ENCODE measurements at places on chromosomes 5 and 9.

DNA sequence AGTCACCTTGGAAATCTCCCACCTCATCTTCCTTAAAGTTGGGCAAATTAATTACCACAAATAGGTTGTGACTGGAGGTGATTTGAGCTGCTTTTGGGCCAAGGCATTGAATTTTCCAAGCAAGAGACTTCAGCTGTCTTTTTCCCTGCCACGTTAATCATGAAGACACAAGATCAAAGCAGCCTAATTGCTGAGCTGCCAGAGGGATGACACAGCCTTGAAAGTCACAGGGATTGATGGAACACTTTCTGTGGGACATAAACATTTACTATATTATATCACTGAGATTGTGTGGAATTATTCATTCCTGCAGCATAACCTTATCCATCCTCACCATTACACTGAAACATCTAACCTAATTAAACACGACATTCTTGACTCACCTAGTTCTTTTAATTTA, 172.2 kb downstream of the FAM170A start:
- no peak for DNase-seq

- DNase-seq: peak; percentile 27
Measured at GRCh38 chr9:98118640-98119601, at the start of gene TRIM14. Gene TRIM14, minus strand, starts transcription at chr9:98119222. Its CDS starts 34 bp downstream, at chr9:98119188.

- DNase-seq: peak; percentile 71
Measured at GRCh38 chr5:177607452-177608192, 7.7 kb downstream of the B4GALT7 start.

DNA sequence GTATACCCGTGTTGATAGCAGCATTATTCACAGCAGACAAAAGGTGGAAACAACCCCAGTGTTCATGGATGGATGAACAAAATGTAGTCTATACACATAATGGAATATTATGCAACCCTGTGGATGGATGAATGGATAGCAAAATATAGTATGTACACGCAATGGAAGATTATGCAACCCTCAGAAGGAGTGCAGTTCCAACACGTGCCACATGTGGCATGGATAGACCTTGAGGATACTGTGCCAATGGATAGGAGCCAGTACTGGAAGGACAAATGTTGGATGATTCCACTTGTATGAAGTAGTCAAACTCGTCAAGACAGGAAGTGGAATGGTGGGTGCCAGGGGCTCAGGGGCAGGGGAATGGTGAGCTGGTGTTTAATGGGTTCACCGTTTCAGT, 44.9 kb downstream of the PLEKHG4B start:
- peak; percentile 35 for DNase-seq

DNA sequence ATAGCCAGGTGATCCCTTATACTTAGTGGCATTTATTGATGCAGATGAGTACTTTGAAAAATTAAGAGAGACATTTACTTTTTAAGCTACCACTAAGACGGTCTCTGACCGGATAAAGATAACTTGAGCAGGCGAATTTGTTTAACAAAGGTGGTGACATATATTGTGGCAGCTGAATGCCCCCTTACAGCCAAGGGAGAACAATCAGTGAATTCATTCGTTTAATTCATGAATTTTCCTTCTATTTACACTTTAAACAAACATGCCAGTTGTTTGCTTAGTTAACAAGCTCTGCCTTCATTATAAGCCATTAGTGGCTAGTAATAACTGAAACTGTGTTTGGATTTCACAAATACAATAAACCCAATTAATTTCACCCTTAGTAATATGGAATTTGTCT, 187.1 kb downstream of the AOPEP start:
- peak; percentile 73 for DNase-seq

GRCh38 chr9:105114964-105115728, 129.3 kb upstream of the SLC44A1 start:
- no peak for DNase-seq

- DNase-seq: no peak
Measured at GRCh38 chr5:36948650-36949049, 72.1 kb downstream of the NIPBL start.

- DNase-seq: no peak
Measured at GRCh38 chr9:127424676-127424999, 456 bp downstream of the ZNF79 start.

DNA sequence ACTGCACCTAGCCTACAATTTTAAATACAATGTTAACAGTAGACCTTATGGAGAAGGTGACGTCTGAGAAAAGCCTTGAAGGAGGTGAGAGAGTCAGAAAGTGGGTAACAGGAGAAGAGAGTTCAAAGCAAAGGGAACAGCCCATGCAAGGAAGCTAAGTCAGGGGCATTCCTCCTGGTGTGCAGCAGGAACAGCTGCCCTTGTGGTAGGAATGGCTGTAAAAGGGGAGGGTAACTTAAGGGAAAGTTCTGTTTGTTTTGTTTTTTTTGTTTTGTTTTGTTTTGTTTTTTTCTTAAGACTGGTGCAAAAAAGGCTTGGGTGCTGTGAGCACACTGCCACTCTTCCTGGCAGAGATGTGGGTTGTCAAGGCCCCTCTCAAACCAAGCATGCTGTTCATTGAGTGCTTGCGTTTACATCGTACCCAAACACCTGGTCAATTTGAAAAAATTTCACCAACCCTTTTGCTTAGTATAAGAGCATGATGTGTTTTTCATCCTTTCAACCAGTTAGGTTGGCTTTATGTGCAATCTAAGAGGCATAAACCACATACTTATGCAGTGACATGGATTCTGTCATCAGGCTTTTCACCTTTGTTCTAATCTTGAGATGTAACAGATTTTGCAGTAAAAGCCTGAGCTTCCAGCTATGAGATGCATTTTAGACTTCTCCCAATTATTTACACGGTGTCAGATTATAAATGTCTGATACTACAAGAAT, 279.7 kb downstream of the GLIS3 start:
- DNase-seq: no peak

DNA sequence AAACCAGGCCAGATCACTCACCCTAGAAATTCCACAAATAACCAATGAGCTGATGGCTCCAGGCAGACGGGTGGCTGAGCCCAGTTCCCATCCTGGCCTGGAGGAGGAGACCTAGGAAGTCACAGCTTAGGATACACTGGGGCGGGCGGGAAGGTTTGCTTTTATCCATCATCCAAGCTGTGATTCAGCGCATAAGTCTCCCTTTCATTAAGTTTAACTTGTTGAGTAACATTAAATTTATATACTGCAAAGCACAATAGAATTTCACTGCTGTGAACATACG, 55.7 kb downstream of the THBS4 start:
- DNase-seq: no peak

DNA sequence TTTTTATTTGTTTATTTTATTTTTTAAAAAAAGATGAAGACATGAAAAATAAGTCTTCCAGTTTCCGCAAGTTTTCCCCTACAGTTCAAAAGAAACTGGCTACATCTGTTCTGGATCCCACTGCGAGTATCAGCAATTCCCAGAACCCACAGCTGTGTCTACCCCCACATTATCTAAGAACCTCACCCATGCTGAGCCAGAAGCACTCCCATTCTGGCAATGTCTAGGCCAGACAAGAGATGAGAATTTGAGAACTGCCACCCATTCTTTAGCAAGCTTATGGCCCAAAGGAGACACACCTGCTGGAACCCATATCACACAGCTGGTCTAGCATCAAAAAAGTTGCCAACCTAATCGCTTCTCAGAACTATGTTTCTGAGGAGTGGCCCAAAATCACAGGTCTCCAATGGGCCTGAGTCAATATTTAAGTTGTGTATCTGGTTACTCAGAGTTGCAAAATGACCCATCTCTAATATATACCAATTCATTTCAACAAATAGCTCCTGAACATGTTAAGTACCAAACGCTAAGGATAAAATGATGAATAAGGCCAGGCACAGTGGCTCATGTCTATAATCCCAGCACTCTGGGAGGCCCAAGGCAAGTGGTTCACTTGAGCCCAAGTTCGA, 27.1 kb downstream of the MTMR12 start:
- DNase-seq: no peak

- DNase-seq: no peak
Measured at GRCh38 chr5:77241444-77241843, 31.0 kb downstream of the PDE8B start.

DNA sequence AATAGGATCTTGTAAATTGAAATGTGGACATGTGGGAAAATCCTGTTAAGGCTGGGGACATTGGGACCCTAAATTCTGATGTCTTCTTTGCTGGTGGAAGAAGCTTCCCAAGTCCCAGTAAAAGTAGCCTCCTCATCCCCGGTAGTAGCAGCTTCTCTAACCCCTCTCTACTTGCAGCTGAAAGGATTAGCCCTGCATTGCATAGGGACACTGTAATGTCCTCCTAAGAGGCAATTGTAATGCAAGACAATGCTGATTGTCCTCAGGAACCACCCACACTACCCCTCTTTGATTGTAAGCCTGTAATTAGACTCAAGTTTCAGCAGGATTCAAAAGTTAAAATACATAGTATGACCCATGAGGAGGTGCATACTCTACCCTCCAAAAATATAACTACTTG, 1938.4 kb upstream of the C9orf72 start:
- DNase-seq: no peak

DNA sequence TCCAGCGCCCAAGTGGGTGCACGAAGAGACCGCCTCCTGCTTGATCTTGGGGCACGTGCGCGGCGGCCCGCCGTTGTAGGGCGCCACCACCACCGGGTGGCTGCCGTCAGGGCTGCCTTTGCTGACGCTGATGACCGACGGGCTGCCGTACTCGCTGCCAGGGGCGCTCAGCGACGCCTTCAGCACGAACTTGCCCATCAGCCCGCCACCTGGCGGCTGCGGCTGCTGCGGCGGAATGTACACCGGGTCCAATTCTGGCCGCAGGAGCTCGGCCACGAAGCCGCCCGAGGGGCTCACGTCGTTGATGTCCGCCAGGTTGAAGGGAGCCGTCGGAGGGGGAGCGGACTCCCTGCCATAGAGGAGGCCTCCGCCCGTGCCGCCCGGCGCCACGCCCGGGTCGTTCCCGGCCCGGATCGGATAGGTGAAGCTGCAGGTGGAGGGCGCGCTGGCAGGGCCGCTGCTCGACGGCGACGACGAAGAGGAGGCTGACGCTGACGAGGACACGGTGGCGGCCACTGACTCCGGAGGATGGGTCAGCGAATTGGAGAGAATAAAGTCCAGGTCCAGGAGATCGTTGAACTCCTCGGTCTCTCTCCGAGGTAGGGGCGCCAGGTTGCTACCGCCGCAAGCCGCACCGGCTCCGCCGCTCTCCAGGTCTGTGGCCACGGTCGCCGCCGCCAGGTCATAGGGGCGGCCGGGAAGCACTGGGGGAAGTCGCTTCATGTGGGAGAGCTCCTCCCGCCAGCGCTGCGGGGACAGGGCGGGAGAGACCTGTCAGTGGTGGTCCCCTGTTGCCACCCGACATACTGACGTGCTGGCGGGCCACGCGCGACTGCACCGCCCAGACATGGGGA, 1.8 kb downstream of the KLF4 start:
- DNase-seq: no peak

GRCh38 chr5:13356226-13356625, 588.3 kb downstream of the DNAH5 start:
- no peak for DNase-seq

GRCh38 chr9:133124123-133124906, 3.3 kb upstream of the RALGDS start:
- no peak for DNase-seq

GRCh38 chr5:54470128-54470527, 14.6 kb downstream of the HSPB3 start:
- DNase-seq: no peak

- no peak for DNase-seq
Measured at GRCh38 chr5:62065050-62065449, 241.0 kb upstream of the KIF2A start.

DNA sequence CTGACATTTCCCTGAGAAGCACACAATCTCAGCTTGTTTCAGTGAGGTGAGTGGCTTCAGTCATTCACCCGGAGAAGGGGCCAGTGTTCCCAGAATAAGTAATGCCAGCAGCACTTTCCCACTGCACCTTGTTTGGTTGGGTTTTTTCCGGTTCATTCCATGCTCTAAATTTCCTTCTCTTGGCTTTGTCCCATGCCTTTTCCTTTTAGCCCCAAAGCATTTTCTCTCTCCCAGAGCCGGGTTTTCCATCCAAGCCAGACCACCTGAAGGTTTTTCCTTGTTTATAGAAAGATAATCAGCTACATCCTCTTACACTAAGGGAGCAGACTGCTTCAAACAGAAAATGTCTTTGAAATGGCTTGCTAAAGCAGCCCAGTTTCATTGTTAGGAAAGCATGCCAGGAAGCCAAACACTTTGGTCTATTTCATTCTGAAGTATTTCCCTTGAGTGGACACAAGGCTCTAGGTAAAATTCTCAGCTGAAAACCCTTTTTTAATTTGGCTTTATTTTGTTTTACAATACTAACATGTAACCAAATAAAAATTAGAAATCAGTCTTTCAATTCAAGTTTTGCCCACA, 501.6 kb downstream of the DTWD2 start:
- no peak for DNase-seq

DNA sequence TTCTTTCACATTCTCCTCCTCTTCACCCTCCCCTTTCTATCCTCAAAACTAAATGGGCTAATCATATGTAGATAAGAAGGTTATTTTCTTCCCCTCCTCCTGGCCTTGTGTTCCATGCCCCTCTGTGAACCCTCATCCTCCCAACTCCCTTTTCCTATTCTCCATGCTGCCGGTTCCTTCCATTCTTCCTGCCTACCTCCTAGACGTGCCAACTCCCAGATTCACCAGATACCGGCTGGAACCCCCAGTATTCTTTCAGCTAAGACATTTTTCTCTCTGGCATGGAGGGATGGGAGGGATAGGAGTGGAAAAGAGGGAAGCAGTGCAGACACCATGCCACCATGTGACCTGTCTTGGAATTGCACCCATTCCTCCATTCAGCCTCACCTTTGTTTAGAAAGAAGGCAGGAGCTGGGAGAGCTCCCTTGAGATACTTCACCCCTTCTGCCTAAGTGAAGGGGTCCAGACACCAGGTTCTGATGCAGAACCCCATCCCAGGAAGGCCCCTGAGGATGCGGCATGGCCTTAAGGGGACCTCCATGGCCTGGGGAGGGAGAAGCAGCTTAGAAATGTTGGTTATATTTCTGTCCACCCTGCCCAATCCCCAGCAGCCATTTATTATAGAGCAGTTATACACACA, 4.8 kb downstream of the DNAJB5 start:
- peak; percentile 75 for DNase-seq

DNA sequence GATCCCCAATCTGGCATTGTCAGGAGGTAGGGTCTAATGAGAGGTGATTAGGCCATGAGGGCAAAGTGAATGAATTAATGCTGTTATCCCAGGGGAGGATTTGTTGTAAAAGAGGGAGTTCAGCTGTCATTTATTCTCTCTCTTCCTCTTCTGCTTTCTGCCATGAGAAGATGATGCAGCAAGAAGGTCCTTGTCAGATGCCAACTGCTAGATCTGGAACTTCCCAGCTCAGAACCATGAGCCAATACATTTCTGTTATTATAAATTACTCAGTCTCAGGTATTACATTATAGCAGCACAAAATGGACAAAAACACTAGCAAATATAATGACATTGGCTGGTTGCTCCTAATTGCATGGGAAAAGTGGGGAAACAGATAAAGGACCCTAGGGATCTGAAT, 15.6 kb upstream of the BICD2 start:
- no peak for DNase-seq

DNA sequence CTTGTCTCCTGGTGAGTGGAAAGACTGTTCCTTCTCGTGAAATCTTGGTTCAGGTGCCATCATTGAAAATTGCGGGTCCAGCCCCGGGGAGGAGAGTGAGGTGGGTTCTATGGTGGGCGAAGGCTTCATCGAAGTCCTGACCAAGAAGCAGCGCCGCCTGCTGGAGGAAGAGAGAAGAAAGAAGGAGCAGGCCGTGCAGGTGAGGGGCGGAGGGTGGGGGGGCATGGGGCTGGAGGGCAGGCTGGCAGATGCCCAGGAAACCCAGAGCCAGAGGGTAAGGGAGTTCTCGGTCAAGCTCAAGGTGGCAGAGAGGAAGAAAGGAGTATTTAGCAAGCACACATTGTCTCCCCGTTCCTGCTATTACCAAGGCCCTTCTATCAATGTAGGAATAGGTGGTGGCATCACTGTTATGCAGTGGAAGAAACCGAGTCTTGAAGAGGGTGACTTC, 24.3 kb upstream of the POMT1 start:
- DNase-seq: peak; percentile 31

Data from NCI-H2081 (cell line).